SHP77 (cell line): ENCODE measurements at places on chromosomes 1 and 21.

DNA sequence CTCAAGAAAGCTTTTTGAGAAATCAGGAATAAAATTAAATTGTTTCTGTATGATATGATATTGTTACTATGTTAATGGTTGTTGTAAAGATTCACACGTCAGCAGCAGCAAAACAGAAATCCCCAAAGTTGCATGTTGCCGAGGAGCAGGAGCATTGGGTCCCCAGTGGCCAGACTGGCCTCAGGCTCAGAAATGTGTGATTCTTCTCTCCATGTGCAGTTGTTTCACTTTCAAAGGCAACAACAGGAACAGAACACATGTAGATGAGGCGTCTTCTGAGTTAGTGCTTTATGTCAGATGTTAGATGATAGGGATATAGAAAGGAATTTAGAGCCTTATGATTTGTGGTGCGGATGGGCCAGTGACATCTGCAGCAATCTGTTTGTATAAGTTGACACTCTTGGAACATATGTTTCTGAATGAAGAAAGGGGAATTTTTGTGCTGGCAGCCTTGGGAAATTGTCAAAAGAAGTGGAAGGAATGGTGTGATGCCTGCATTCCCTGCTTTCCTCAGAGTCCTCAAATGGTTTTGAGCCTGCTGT, 2.1 kb upstream of the TTLL7 start:
- DNase-seq, result no peak

- no peak for DNase-seq
Observed at GRCh38 chr21:35681946-35682345, 378.4 kb downstream of the SETD4 start.

DNA sequence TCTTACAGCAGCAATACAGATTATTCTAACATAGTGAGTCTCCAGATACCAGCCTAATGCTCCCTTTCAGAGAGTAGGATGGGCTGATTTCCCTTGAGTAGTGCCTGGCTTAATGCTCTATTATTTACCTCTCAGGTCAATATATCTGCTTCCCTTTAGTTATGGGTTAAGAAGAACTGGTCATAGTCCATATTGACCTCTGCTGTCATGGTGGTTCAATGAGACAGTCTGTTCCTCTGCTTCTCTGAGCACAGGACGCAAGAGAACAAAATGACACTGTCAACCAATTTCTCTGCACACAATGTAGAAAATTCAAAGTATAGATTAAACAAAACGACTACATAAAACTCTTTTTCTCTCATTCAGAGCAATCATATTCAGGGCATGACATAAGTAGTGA, 2.9 kb downstream of the MRAP start:
- no peak for DNase-seq

GRCh38 chr1:227325156-227325555, 6.9 kb upstream of the CDC42BPA start:
- no peak for DNase-seq

DNA sequence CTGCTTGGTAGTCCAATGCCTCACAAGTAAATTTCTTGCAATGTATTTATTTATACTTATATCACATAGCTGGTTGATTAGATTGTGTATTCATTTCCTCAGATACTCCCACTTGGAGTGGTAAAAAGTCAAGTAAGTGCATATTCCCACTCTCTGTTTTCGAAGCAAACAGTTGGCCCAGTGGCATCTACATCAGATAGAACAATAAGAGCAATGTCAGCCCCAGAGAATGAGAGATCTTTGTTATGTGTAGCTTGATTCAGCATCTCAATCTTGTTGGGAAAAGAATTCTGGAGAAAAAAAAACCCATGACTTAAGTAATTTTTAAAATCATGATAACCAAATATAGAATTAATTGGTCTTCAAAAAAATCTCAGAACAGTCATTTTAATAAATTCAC, 25.5 kb downstream of the RGL1 start:
- no peak for DNase-seq
